ENCODE measurements at places on chromosomes 13 and 19. TPM values are rescaled to one million over a fixed set of nuclear protein-coding genes. Genes with fewer than 3 reads are reported as not detected.

- DNase-seq = no peak
Observed at GRCh38 chr19:30028118-30028991, 86.3 kb downstream of the URI1 start.

DNA sequence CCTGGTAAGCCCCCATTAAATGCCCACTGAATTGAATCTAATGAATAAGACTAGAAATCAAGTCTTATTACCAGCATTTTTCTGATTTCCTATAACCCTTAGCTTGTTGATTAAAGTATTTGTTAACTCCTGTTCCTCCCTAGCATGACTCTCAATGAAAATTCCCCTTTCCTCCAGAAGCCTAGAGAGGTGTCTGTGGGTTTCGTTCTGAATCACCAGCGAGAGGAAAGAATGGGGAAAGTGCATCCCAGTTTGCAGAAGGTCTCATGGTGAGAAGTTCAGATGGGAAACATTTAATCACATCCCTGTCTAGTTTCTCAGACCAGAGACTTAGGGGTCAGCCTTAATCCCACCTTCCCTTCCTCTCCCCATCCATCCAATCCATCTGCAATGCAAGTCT lies 26.9 kb downstream of the POU2F2 start:
- DNase-seq = no peak

DNA sequence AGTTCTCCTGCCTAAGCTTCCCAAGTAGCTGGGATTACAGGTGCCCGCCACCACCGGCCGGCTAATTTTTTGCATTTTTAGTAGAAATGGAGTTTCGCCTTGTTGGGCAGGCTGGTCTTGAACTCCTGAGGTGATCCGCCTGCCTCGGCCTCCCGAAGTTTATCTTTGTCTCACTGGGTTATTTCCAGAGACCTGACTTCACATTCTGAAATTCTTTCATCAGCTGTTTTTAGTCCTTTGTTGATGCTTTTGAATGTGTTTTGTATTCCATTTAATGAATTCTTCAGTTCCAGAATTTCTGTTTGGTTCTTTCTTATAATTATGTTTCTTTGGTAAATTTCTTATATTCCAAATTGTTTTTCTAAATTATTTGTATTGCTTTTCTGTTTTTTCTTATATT lies 55.4 kb upstream of the MLNR start:
- no peak for DNase-seq

- DNase-seq = peak; percentile 69
Observed at GRCh38 chr19:48896191-48896720, 2.3 kb downstream of the TULP2 start.

The C5AR2 gene
- total RNA-seq = 13.6 TPM

The MKNK2 gene
- total RNA-seq = 93.0 TPM

The PNMA8A gene
- total RNA-seq = 12.4 TPM

The CKAP2 gene
- total RNA-seq = 9.6 TPM
